ENCODE measurements at places on chromosomes 6 and 20.

GRCh38 chr6:92822222-92822621, 597.1 kb downstream of the EPHA7 start:
- DNase-seq: no peak

GRCh38 chr6:29675561-29675960, 5.4 kb downstream of the ZFP57 start:
- DNase-seq: no peak

DNA sequence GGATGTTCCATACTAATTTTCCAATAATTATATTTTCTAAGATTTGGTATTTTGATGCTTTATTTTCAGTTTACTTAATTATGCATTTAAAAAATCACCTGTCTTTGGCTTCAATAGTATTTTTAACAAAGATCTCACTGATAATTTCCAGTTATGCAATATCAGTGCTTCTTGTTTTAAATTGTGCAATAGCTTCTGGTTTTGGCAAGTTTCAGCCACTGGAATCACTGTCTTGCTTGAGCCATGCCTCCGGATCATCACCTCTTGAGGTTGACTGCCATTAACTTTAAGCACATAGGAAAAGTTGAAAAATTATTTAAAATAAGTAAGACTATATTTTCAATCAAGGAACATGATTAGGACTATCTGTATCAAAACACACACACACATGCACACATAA, 1242.1 kb downstream of the HACE1 start:
- no peak for DNase-seq

GRCh38 chr6:45892696-45893245, 122.9 kb downstream of the CLIC5 start:
- no peak for DNase-seq

DNA sequence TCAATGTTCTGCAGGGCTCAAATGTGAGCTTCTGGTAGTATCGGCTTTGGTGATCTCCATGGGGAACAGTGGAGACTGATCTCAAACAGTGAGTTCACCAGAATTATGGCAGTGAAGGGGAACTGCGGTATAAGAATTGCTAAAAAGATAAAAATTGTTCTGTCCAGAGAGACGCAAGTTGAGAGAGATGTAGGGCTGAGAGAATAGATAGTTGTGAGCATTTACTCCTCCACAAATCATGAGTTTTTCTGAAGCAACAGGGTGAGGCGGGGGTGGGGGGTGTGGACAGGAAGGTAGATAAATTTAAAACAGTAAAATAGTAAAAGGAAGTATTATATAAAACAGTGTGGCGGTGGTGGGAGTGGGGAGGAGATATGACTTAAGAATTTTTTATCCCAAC, 98.6 kb upstream of the NEDD9 start:
- no peak for DNase-seq

GRCh38 chr20:46974669-46975434, 80.2 kb downstream of the EYA2 start:
- DNase-seq: no peak

GRCh38 chr20:2005359-2005758, 11.5 kb upstream of the PDYN start:
- DNase-seq: peak; percentile 48

- peak; percentile 96 for DNase-seq
Measured at GRCh38 chr20:31695849-31696804, 26.5 kb downstream of the BCL2L1 start.

DNA sequence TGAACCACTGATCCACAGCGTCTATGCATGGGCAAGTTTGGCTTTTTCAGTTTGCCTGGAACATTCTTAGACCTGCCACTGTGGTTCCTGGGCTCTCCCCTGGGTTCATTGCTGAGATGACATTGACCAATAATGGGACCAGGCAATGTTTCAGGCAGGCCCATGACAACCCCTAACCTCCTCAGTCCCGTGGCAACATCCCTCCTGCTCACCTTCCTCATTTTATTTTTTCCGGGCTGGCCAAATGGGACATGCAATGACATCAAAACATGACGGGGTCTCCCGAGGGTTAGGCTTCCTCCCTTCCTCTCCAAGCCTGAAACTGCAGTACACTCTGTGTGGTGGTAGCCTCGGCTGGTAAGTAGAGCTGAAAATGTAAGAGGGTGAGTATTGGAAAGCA, 234.0 kb upstream of the RREB1 start:
- DNase-seq: no peak

GRCh38 chr20:39259010-39259803, 297.1 kb downstream of the DHX35 start:
- DNase-seq: no peak

DNA sequence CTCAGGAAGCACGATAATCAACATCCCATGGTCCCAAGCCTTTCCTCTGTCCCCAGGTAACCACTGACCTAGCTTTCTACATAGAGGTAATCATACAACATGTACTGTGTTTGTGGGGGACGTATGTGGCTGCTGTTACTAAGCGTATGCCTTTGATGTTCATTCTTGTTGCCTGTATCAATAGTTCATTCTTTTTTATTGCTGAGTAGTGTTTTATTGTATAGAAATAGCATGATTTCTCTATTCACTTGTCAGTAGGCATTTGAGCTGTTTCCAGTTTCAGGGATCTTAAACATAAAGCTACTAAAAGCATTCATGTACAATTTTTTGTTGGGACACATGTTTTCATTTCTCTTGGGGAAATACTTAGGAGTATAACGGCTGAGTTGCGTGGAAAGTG, 185.4 kb downstream of the PACRG start:
- DNase-seq: no peak

DNA sequence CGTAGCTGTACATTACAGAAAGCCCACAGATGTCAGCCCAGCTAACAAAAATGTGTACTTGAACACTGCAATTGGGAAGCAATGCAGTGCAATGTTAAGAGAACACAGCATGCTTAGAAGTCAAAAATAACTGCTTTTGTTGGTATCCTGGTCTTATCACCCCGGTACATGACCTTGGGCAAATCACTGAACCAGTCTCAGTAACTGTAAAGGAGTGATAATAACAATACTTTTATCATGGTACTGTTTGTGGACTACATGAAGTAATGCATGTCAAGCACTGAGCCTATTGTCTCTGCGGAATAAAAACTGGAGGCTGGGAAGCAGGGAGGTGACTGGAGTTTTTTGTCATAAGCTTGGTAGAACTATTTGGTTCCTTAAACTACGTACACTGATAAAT, 44.7 kb upstream of the SPDEF start:
- DNase-seq: no peak

DNA sequence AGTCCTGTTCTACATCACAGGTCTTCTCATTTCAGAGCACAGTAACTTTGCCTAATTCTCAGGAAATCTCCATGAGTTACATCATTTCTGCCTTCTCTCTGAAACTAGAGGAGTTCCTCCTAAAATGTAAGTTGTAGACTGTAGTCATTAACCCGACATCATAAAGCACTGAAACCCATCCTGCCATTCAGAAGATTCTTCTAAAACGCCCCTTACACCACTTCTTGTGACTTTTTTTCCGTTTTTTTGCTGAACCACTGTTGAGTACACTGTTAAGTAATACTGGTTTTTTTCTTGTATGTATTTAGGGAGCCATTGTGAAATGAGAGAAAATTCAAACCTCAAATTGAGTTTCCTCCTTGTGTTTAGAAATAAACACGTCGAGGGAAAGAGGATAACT, 117.3 kb downstream of the MAP3K4 start:
- DNase-seq: no peak

GRCh38 chr20:6956574-6956973, 189.1 kb downstream of the BMP2 start:
- no peak for DNase-seq

- DNase-seq: no peak
Measured at GRCh38 chr6:156167016-156167624, 610.1 kb upstream of the ARID1B start.

- DNase-seq: no peak
Measured at GRCh38 chr6:87376643-87377042, 31.1 kb upstream of the CFAP206 start.

DNA sequence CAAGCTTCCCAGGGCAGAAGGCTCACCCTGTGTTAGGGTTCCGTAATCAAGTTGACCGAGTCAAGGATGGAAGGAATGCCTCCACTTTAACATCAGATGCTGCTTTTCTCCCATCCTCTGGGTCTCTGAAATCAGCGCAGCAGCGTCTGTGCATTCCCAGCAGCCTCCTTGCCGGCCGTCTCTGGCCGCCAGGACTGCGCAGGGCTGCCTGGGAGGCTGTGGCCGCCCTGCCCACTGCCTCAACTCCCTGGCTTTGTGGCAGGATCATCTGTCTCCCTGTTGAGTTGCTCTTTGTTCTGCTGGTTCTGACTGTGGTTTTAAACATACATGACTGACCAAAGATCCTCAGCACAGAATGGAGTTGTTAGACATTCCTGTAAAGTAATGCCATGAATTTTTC, 56.5 kb downstream of the DLL1 start:
- no peak for DNase-seq

GRCh38 chr6:17938901-17939300, 48.5 kb downstream of the KIF13A start:
- DNase-seq: peak; percentile 72

DNA sequence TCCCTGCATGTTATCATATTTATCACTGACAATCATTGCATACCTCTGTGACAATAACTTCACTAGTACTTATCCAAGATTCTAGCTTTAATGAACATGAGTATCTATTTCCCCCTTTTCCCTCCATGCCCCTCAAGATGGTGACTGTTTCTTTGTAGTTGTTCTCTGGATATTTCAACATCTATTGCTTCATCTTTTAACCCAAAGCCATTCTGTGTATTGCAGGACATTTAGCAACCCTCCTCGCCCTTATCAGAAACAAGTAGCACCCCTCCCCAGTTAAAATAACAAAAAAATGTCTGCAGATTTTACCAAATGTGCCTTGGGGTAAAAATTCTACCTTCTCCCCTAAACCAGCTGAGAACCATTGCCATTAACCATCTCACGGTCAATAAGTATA, 979.8 kb upstream of the MANEA start:
- DNase-seq: no peak

DNA sequence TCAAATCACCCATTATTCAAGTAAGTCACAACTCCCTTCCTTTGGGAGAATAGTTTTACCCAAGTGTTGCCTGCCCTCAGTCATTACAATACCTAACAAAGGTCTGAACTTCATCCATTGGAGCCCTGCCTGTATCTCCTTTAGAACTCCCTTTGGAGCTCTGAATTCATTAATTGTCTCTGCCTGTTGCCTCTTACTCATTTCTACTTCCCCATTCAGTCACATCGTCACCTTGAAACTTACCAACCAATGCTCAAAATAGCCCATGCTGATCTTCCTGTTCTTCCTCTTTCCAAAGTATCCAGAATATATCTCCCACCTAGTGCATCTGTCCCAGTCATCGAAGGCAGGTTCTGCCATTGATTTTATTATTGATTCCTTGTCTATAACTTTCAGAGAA, 120.7 kb upstream of the ADGRF1 start:
- no peak for DNase-seq

- DNase-seq: no peak
Measured at GRCh38 chr20:23358923-23359593, 2.9 kb upstream of the GZF1 start.

DNA sequence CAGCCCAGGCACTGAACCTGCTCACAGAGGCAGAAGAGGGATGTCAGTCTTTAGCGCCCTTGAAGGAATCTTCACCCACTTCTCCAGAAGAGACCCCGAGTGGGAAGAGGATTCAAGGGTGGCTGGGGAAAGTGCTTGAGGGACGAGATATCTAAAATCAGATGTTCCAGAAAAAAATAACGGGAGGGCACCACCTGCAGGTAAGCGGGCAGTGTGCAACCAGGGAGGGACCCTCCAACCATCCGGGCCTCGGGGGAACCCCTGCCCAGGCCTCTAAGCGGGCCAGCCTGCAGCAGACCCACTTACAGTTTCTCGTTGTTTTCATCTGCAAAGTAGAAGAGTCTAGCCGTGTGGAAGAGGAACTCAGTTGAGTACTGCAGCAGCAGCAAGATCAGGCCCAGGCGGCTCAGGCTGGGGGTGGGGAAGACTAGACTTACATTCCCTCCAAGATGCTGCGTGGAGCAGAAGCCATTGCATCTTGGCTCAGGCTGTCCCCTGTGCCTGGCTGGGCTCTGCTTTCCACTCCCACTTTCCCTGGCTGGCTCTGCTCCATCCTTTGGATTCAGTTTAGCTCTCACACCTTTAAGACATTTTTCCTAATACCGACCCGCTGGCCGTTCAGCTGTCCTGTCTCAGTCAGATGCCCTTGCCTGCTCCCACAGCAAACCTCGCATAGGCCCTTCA, 71.0 kb downstream of the TRAM2 start:
- DNase-seq: no peak

- peak; percentile 71 for DNase-seq
Measured at GRCh38 chr6:36594816-36595643, 868 bp downstream of the SRSF3 start.

GRCh38 chr6:133341607-133342158, 100.5 kb downstream of the EYA4 start:
- peak; percentile 19 for DNase-seq

DNA sequence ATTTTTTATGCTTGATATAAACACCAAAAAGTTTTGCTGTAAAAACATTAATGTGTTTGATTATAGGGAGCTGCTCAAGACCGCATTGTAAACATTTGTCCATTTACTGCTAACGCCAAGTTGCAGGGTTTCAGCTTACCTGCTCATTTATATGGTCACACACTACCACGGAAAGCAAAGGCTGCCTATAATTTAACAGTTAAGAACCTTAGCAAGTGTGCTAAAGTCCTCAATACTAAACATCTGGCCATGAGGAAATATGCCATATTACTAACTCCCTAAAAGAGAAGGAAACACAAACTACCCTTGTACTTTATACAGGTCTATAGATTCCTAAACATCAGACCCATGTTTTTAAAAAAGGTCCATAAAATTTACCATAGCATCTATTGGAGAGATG, 129.5 kb downstream of the ASCC3 start:
- DNase-seq: no peak

DNA sequence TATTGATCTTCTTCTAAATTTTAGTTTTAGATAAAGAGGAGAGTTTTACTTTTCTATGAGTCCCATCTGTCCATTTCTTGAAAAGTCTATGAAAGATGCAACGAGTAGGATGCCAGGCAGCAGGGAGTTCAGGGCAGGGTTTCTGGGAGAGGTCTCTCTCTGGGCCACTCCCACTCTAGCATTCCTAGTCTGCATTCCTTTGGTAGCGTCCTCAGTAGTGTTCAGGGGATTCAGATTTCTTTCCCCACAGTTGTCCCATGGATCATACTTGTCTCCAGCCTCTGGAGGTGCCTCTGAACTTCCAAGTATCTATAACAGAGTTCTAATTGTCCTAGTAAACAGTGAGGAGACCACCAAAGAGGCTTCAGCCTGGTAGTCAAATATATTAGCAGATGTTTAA, 225.3 kb downstream of the RIMS1 start:
- no peak for DNase-seq

DNA sequence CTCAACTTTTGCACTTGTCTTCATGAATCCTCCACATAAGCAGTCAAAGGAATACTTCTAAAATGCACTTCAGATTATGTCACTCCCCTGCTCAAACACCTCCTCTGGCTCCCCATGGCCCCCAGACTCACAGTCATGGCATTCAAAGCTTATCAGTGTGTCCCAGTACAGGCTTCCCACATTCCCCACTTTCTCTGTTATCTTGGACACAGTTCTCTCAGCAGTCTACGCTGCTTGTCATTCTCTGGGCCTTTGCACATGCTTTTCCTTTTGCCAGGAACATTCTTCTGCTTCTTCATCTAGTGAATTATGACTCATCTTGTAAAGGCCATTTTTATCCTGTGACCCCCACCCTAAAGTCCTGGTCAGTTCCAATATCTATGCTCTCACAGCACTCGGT, 31.8 kb downstream of the SLC13A3 start:
- DNase-seq: no peak

GRCh38 chr6:382883-383810, 8.4 kb upstream of the IRF4 start:
- no peak for DNase-seq

All from ELR (cell line).